ENCODE measurements at places on chromosomes 4 and X.

GRCh38 chr4:24932515-24933225 lies 19.8 kb upstream of the CCDC149 start:
- DNase-seq = no peak

DNA sequence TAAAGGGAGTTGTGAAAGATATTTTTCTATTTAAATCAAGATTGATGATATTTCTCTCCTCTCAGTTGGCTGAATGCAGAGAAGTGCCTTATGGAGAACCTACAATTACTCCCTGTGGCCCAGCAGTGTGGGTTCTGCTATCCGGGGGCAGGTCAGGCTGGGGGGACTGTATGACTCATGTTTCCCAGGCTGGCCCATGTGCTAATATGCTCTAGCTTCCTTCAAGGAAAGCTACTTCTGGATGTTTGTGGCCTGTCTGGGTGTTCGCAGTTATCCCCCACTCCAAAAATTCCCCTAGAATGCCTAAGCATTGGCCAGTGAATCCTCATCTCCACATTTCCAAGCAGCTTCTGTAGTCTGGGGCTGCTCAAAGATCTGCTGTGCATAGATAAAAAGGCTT lies 58.9 kb upstream of the SPP1 start:
- DNase-seq = no peak

- no peak for DNase-seq
Observed at GRCh38 chr4:8729408-8730149, 137.0 kb downstream of the CPZ start.

DNA sequence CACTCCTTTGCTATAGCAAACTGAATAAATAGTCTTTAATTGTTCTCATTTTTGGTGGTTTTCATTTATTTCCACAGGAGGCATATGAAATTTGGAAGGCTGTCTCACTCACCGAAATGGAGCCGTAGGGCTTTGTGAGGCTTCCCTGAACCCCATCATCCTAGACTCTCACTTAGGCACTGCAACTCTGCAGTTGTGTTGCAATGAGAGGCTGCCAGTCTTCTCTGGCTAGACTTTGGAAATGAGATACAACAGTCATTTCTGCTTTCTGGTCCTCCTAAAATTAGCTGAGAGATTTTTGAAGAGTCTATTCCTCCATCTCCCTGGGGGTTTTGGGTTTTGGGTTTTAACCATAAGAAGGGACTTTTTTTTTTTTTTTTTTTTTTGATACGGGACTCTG lies 146.5 kb downstream of the SH3BGRL start:
- DNase-seq = no peak

- DNase-seq = no peak
Observed at GRCh38 chr4:79292008-79292407, 33.9 kb downstream of the NAA11 start.

- DNase-seq = peak; percentile 66
Observed at GRCh38 chr4:156971676-156972378, at the start of gene PDGFC. PDGFC (minus strand) TSS chr4:156971799; CDS start chr4:156970903, 896 bp downstream.

DNA sequence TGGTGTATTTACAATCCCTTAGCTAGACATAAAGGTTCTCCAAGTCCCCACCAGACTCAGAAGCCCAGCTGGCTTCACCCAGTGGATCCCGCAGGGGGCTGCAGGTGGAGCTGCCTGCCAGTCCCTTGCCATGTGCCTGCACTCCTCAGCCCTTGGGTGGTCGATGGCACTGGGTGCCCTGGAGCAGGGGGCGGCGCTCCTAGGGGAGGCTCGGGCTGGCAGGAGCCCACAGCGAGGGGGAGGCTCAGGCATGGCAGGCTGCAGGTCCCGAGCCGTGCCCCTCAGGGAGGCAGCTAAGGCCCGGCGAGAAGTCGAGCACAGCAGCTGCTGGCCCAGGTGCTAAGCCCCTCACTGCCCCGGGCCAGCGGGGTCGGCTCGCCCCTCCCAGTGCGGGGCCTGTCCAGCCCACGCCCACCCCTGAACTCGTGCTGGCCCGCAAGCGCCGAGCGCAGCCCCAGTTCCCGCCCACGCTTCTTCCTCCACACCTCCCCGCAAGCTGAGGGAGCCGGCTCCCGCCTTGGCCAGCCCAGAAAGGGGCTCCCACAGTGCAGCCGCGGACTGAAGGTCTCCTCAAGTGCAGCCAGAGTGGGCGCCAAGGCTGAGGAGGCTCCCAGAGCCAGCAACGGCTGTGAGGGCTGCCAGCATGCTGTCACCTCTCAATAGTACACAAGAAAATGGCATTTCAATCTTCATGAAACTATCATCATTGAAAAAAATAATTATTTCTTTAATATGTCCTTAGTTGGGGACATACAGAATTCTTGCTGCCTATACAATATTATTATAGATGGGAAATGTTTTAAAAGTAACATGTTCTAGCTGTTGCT lies 189.1 kb downstream of the SLC7A11 start:
- DNase-seq = no peak

GRCh38 chr4:158777423-158778155 lies 8.8 kb downstream of the FNIP2 start:
- DNase-seq = no peak

- peak; percentile 27 for DNase-seq
Observed at GRCh38 chrX:107716118-107716684, 59.4 kb downstream of the TSC22D3 start.

DNA sequence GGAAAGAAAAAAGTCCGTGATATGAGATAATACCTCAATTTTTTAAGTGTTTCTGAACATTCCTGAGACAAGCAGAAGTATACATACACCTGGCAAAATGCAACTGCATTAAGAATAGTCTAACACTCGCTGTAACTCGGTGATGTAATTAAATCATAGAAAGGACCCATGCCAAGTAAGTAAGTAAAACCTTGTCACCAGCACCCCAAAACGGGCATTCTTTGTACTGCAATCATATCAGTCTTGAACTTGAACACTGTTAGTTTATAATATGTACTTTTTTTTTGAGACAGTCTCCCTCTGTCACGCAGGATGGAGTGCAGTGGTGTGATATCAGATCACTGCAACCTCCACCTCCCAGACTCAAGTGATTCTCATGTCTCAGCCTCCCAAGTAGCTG lies 47.4 kb downstream of the SMIM14 start:
- DNase-seq = peak; percentile 46

- DNase-seq = no peak
Observed at GRCh38 chrX:79107891-79108718, 36.4 kb upstream of the GPR174 start.

GRCh38 chrX:65034668-65035445 lies 58.6 kb upstream of the ZC4H2 start:
- peak; percentile 68 for DNase-seq

DNA sequence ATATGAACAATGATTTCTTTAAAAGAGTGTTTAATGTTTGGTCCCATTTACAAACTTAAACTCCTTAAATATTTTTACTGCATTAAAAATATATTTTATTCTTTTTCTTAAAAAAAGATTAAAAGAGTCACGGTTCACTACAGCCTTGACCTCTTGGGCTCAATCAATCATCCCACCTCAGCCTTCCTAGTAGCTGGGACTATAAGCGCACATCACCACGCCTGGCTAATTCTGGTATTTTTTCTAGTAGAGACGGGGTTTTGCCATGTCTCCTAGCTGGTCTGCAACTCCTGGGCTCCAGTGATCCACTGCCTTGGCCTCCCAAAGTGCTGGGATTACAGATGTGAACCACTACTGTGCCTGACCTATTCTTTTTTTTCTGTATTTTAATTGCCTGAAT lies 104.7 kb upstream of the TLR2 start:
- DNase-seq = no peak
